ENCODE measurements at places on chromosomes 1 and 21.

DNA sequence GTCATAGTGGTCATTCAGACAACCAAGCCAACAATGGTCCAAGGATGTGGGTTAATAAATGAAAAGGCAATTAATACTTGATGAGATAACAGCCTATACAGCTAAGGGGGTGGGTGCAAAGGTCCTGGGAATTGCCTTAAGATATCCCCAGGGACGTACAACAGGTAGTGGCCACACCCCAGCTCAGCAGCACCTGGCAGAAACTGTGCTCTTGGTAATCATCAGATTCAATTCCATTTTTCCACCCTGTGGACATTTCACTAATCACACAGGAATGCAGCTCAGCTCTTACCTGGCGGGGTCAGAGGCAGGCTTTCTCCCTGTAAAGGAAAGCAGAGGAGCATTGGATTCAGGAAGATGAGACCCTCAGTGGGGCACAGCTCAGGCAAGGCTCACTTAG is 32.9 kb downstream of the FCRL5 start:
- no peak for DNase-seq

DNA sequence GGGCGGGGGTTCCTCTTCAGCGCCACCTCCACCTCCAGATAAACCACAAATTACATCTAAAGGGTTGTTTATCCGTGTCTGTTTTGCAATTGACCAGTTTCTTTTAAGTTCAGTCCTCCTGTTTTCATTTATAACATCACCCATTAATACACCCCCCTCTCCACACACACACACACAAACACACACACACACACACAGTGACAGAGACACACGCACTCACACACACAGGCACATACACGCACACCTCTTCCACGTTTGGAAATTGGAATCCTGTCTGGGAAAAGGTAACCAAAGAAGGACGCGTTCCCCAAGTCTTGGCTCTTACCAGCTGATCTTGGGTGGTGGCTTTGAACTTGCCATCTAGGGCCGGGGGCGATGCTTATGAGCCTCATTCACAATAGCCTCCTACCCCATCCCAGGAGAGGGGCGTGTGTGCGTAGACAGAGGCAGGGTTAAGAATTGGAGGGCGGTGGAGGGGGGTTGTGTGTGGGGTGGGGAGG is 442 bp upstream of the CSMD2 start:
- DNase-seq: no peak

GRCh38 chr21:41283211-41283818 is 33.3 kb upstream of the FAM3B start:
- DNase-seq: peak; percentile 70

DNA sequence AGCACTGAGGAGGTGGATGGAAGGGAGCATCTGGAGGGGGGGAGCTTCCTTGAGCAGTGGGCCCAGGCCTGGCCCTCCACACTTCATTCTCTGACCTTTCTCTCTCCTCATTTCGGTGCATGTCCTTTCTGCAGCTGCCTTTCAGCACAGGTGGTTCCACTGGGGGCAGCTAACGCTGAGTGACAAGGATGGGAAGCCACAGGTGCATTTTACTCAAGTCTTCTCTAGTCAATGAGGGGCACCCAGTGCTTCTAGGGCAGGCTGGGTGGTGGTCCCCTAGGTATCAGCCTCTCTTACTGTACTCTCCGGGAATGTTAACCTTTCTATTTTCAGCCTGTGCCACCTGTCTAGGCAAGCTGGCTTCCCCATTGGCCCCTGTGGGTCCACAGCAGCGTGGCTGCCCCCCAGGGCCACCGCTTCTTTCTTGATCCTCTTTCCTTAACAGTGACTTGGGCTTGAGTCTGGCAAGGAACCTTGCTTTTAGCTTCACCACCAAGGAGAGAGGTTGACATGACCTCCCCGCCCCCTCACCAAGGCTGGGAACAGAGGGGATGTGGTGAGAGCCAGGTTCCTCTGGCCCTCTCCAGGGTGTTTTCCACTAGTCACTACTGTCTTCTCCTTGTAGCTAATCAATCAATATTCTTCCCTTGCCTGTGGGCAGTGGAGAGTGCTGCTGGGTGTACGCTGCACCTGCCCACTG is 43.2 kb downstream of the YARS1 start:
- no peak for DNase-seq

GRCh38 chr1:209630383-209631225 is 21.6 kb downstream of the LAMB3 start:
- DNase-seq: no peak

DNA sequence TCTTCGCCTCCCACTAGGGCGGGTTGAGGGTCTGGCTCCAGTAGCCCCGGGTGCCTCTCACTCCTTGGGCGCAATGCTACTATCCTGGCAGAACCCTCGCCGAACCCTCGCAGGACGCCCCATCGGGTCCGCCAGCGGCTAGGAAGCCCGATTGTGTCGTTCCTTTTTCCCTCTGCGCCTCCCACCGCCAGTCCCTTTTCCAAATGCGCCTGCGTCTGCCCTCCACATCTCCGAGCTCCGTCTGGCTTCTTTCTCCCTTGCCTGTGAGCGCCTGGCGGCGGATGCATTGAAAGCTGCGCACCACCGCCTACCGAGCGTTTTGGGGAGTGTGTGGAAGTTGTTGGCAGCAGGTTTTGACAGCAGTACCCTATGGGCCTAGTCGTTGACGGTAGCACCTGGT is 1.0 kb upstream of the DIRAS3 start:
- no peak for DNase-seq

- no peak for DNase-seq
Measured at GRCh38 chr1:52695627-52696026, 2.5 kb downstream of the COA7 start.

DNA sequence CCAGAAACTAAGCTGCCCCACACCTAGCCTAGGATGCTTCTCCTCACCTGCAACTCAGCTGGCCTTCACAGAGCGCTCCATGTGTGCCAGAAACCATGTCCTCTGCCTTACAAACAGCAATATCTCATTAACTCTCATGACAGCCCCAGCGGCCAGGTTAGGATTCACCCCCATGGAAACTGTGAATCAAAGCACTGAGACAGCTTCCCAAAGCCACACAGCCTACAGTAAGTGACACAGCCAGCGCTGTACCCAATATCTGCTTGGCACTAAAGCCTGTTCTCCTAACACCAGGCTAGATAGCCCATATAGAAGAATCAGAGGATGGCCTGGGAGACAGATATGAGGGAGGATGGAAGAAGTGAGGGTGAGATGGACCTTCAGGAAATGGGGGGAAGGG is 13.5 kb downstream of the KCNN3 start:
- no peak for DNase-seq

- DNase-seq: no peak
Measured at GRCh38 chr1:79431340-79431739, 424.8 kb upstream of the ADGRL4 start.

- DNase-seq: no peak
Measured at GRCh38 chr1:227788271-227789083, 27.0 kb upstream of the PRSS38 start.

GRCh38 chr1:238318294-238319110 is 427.8 kb upstream of the ZP4 start:
- DNase-seq: no peak

DNA sequence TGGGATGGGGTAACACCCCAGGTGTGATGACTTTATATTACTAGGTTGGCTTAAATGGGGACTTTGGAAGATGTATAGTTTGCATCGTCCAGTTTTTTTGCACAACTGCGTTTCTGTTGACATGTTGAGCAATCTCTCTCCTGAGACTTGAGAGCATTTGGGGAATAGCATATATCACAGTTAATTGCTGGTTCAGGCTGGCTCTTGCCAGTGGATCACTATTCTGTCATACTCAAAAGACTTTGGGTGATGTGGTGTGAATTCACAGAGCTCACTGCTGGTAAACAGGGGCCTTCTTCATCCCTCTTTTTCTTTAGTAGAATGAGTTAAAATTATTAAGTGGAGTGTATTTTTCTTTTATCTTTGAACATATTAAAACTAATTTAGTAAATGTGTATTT is 44.3 kb downstream of the LHX9 start:
- DNase-seq: no peak

DNA sequence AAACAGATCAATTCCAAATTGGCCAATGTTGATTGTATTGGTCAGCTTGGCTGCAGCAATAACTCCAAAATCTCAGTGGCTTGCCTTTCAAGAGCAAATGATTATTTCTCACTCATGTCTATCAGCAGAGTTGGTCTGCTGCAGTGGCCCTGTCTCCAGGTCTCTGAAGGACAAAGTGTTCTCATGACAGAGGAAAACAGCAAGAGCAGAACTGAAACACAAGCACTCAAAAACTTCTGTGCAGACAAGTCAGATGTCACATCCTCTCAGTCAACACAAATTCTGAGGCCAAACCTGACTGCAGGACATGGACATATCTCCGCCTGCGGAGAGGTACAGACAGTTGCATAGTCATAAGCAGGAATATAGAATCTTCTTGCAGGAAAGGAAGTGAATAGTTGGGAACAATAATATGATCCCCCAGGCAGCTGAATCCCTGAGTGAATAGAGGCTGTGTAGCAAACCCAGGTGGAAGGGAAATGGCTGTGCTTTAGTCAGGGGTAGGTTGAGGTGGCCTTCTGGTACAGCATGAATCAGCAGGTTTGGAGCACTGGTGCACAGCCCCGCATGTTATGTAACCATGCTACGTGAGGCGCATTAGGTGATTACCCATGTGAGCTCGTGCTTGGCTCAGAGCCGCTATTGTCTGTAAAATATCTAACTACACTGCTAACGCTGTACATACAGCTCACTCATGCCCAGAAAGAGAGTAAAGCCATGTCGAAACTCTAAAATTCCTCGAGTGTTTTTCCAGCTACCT is 17.1 kb upstream of the UBE2U start:
- no peak for DNase-seq

DNA sequence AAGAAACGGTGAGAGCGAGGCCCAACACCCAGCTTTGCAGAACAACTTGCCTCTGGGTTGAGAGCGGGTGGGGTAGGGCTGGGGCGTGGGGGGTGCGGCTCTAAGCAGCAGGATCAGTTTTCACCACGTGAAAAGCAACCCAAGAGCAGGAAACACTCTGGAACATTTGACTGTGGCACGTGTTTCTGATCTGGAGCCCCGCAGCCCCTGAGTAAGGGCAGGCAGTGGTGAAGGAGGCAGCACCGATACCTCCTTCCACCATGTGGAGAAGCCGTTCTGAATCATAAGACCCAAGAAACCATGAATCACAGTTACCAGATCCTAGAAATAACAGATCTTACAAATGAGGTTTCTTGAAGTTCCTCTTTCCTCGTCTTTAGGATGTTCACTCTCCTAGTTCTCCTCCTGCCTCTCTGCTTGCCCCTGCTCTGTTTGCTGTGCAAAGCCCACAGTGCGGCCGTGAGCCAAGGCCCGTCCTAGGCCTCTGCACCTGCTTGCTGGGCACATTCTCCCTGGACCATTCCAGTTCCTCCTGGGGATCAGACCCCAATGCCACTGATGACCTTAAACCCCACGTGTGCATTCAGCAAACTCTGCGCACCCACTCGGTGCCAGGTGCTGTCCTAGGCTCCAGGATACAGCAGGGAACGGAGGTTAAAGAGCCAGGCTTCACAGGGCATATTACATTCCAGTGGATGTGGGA is 31.9 kb downstream of the SLC1A7 start:
- no peak for DNase-seq

- no peak for DNase-seq
Measured at GRCh38 chr1:69645477-69645876, 77.8 kb downstream of the LRRC7 start.

GRCh38 chr1:25699500-25700143 is 83.0 kb downstream of the MAN1C1 start:
- DNase-seq: no peak

GRCh38 chr1:29830916-29831315 is 594.6 kb downstream of the PTPRU start:
- DNase-seq: no peak

- no peak for DNase-seq
Measured at GRCh38 chr1:1989789-1990188, 13.8 kb downstream of the CFAP74 start.

- no peak for DNase-seq
Measured at GRCh38 chr1:61120998-61121397, 38.6 kb downstream of the NFIA start.

GRCh38 chr1:16019644-16020277 is 1.9 kb upstream of the HSPB7 start:
- DNase-seq: no peak

DNA sequence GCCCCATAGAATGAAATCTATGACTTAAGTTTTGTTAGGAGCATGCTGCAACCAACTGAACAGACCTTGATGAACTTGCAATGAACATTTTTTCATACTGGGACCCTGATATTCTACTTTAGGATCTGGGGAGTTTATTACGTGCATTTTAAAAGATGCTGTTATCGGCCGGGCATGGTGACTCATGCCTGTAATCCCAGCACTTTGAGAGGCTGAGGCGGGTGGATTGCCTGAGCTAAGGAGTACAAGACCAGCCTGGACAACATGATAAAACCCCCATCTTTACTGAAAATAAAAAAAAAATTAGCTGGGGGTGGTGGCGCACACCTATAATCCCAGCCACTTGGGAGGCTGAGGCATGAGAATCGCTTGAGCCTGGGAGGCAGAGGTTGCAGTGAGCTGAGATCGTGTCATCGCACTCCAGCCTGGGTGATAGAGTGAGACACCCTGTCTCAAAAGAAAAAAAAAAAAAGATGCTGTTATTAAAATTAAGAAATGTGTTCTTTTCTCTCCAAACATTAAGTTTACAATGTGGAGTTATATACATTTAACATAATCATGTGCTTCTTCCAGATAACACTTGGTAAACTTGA is 7.1 kb downstream of the MPZL1 start:
- no peak for DNase-seq

DNA sequence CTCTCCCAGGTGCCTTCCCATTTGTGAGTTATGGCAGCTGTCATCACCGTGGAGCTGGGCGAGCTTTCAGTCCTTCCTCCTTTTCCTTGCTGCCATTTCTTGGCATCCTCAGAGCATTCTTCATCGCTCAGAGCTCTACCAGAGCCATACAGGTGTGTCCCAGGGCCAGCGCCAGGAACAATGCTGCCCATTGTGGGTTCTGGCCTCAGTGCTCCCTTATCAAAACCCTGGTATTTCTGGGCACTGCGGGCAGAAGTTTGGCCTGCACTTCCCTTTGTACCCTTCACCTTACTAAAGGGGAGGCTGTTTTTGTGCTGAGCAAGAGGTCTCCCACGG is 28.5 kb downstream of the RASSF5 start:
- no peak for DNase-seq

DNA sequence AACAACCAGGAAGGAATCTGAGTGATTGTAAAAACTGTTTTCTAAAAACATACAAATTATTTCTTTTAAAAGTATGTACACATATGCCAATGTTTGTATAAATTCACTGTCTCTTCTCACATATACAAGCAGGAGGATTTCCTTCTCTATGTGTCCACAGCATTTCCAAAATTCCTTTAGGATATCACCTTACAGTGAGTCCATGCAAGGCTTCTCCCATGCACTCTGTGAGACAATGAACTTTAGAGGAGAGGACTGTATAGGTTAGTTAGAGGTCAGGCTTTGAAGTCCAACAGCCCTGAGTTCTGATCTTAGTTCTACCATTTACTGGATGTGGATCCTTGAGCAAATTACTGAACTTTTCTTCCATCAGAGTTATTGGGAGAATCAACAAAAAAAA is 34.1 kb upstream of the USH2A start:
- DNase-seq: no peak

GRCh38 chr1:150576367-150576711 is 3.1 kb downstream of the MCL1 start:
- DNase-seq: no peak
